Esophagus squamous epithelium (tissue), 5 donors: ENCODE measurements at places on chromosomes 16 and 17.

- DNase-seq = no peak
These were observed 33.2 kb downstream of the SPHK1 start for GRCh38 chr17:76417499-76418143.

- no peak for DNase-seq
These were observed 15.7 kb upstream of the MRC2 start for GRCh38 chr17:62611728-62612127.

GRCh38 chr16:88810912-88811768, 588 bp downstream of the APRT start:
- DNase-seq = no peak

- DNase-seq = no peak
These were observed 86.5 kb downstream of the MYH13 start for GRCh38 chr17:10286324-10286723.
